Stimulated activated CD4-positive, alpha-beta T cell treated with anti-CD3 and anti-CD28 coated beads, Interleukin-15, amount 100 ng/mL, for 48 hours (primary cell): ENCODE measurements at places on chromosomes 4 and X.

DNA sequence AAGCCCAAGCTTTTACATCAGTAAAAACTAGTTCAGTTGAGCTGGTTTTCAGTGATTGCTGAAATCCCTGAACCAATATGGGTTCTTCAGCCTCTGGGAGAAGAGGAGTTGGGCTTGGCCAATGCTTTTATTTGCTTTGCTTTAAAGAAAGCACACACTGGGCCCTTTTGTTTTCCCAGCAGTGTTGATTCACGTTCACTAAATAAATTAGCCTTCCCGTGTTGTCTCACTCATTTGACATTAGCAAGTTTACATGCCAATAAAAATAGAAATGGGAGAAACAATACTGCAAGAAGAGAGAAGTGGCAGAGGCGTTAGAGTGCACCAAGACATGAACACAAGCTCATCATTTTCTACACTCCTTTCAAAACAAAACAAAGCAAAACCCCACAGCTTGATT is 136.2 kb downstream of the SHROOM3 start:
- no peak for DNase-seq

DNA sequence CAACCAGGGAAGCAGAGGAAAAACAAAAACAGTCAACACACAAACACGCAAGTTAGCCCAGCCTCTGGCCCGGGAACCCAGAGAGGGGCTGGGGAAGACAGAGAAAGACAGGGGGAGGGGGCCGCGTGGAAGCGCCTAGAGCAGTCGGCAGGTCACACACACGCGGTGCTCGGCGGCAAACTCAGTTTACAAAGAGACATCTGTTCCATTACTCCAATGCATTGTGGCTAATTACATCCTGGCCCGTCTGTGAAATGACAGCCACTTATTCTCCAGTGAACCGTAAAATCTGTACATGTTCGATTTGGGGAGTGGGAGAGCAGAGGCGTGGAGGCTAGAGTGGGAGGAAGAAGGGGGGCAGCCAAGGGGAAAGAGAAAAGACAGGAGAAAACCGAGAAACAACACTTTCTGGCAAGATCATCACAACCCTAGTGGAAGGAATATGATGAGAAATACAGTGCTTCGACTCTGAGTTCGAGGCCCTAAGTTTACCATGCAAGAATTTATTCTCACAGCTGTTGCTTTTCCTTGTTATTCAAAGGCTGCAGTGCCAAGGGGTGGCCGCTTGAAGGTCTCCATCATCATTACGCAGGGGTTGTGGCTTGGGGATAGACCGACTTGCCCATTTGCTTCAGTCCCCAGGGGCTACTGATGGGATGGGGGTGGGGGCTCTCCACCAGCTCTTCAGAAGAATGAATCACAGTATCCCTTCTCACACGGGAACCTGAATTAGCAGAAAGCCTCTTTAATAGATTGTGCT is 167.7 kb downstream of the MGST2 start:
- DNase-seq = no peak

GRCh38 chrX:118239178-118239870 is 106.6 kb upstream of the WDR44 start:
- no peak for DNase-seq

DNA sequence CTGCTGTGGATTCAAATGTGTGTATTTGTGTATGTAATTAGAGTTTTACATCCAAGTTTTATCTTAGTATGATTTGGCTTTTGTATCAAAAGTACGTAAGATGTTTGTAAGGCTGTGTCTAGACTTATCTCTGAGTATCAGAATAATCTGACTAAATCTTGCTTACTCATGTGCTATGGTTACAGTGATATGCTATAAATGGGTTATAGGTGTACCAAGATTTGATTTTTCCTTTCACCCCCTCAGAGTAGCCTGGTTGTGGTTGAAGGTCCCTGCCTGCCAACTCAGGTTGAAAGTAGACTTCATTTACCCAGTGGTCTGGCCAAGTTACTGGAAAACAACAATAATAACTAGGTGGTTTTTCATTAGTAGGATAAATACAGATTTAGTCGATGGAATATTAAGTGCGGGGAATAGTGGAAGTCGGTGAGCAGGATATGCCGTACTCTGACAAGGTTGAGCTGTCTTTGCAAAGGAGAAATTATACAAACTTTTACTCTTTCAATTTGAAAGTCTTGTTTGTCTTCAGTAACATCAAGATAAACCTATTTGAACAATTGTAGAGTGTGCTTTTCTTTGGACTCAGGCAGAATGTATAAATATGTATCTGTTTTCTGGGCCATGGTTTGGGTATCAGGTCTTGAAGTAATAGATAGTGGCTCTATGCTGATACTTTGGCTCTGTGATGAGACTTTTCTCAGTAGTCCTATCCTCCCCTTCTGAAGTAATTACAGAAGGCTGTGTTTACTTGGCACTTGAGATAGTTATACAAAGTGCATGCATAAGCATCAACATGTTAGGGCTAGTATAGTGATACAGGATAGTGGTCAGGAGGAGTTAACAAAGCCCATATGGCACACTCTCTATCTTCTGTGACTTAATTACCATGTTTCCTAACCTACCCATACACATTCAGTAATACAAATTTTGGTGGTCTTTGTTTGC is 23.7 kb downstream of the BMP2K start:
- DNase-seq = no peak

DNA sequence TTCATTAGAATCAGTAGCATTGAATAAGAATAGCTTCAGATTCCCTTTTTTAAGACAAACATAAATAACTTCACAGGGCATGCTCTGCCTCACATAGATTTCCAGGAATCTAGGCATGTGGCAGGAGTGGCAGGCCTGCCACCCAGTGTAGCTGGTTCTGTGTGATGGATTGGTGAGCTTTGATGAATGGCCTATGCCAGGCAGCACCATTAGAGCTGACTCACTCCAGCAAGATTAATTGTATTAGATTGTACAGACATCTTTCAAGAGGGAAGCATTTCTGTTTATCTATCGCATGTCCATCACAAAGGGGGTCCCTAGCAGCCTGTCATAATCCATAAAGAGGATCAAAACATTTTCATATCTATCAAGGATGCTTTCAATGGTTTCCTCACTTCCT is 71.9 kb downstream of the NAA11 start:
- no peak for DNase-seq

- no peak for DNase-seq
Measured at GRCh38 chr4:13325744-13326143, 158.4 kb downstream of the RAB28 start.

DNA sequence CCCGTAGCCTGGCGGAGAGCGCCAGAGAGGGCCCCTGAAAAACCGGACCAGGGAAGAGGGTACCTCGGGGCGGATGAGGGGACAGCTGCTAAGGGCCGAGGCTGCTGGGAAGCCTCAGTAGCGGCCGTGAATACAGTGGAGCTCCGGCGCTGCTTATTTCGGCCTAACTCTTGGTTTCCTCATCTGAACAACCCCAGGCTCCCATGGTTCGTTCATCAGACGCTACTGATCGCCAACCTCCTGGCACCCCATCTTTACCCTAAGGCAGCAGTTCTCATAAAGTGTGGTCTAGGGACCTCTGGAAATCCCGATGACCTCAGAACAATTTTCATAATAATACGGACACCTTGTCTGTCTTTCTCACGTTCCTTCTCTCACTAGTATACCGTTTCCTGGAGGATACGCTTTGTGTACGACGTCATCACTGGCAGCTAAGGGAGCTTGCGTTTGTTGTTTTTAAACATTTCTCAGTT is 645 bp upstream of the RAB28 start:
- no peak for DNase-seq

DNA sequence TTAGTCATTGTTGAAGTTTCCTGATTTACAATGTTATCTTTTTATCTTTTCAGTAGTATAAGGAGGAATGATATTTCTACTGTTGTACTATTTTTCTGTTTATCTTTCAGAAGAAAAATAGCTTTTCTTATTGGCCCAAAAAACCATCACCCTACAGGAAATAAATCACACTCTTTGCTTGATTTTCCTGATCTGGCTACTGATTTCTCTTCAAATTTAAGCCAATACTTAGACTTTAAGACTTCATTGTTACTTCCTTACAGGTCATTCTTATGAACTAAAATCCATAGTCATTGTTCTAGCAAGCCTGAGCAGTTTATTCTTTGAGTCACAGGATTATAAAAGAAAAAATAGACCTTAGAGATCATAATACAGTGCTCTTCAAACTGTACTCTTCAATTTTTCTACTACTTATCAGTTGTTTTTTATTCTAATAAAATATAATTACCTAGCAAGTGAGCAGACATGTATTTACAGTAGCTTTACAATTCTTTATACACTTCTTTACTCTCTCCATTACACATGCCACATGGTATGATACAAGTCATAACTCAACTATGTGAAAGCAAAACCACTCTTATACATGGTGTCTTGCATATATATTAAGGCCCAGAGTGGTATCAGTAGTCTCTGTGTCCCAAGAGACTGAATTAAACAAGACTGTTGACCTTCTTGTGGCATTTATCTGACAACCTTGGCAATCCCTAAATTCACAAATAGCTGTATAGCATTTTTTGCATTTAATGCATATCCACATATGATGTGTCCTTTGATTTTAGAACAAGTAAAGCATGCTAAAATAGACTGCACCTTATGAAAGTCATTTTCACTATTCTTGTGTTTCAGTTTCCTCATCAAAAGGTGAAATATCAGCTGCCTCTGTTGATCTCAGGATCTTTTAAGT is 47.9 kb downstream of the TET2 start:
- no peak for DNase-seq

GRCh38 chr4:71691416-71692073 is 92.3 kb downstream of the GC start:
- no peak for DNase-seq

DNA sequence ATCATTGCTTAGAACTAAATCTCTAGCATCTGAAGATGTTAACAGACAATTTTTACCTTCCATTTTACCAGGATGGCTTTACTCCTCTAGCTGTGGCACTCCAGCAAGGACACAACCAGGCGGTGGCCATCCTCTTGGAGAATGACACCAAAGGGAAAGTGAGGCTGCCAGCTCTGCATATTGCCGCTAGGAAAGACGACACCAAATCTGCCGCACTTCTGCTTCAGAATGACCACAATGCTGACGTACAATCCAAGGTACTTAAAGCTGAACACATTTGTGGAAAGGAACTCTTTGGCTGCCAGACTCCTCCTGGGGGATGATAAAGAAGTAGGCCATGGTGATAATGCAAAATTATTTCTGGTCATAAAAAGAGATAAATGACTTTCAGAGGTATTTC is 187.5 kb downstream of the ANK2 start:
- no peak for DNase-seq

DNA sequence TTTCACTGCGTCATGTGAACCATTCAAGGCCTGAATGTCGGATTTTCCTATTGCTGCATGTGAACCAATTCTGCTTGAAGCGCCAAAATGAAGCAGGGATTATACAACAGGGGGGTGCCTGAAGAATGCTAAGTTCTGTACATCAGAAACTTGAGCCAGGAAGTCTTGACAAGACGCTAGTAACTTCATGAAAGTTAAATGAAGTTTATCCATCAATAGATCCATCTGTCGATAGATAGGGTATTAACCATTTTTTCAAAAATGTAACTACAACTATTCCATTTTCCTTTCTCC is 590 bp upstream of the NAF1 start:
- no peak for DNase-seq

DNA sequence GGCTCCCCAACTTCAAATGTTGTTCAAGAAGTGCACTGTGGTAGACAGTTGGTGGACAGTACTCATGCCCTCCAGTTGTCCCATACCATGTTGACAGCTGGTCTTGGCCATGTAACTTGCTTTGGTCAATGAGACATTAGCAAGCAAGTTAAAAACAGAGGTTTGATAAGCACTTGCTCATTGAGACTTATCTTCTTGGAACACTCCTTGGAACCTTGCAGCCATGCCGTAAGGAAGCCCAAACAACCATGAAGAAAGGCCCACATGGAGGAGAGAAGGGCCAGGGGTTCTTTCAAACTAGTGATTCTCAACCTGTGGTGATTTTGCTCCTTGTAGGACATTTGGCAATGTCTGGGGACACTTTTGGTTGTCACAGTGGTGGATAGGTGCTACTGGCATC is 2.6 kb upstream of the PRPS2 start:
- DNase-seq = no peak

DNA sequence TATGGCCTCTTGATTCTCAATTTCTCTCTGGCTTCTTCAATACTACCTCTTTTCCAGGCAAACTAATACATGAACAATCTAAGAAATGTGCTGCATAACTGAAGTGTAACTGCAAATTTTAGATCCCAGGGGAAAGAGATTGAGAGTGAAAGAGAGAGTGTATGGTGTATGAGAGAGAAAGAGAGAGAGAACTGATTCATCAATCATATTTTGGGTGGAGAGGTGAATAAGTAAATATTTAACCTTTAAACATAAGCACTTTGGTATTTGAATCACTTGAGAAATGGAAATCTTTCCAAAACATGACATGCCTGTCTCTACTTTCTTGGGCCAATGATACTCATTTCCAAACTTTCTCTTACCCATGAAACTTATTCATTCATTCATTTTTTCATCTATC is 147.2 kb upstream of the DIPK2B start:
- DNase-seq = no peak

GRCh38 chr4:139922406-139923024 is 231.5 kb downstream of the MAML3 start:
- no peak for DNase-seq

DNA sequence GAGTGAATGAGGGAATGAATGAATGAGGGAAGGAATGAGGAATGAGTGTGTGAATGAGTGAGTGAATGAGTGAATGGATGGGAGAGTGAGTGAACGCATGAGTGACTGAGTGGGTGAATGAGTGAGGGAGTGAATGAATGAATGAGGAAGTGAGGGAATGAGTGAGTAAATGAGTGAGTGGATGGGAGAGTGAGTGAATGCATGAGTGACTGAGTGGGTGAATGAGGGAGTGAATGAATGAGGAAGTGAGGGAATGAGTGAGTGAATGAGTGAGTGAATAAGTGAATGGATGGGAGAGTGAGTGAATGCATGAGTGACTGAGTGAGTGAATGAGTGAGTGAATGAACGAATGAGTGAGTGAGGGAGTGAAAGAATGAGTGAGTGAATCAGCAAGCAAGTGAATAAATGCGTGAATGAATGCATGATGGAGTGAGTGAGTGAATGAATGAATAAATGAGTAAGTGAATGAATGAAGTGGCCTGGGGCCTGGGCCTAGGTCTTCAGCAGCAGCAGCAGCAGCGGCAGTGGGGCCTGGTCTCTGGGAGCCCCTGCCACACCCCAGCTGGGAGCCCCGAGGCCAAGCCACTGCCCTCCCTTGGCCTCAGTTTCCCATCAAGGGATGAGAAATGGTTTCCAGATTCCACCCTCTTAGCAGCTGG is 16.2 kb upstream of the PSAPL1 start:
- DNase-seq = no peak

GRCh38 chr4:127829014-127829413 is 46.9 kb downstream of the HSPA4L start:
- no peak for DNase-seq

DNA sequence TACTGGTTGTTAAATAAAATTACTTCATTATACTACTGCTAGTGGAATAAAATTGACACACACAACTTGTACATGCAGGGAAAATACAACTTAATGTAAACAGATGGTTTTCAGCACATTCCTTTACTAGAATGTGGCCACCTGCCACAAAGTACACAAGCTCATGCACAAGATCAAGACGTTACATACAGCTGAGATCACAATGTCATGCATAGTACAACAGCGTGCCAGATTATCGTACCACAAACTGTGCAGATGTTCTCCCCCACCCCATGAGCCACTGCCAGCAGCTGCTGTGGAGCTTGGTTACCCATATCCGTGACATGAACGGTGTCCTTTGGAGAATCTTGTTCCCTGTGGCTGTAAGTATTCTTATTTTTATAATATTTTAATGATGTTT is 27.7 kb downstream of the FBXO8 start:
- no peak for DNase-seq

- no peak for DNase-seq
Measured at GRCh38 chr4:186335793-186336192, 69.8 kb downstream of the F11 start.
